Inflammatory macrophage treated with lipopolysaccharide for 1 hour (primary cell): ENCODE measurements at places on chromosomes 3 and 15.
A peak's percentile ranks its signal among the peaks of the same experiment; 100 is the strongest.

DNA sequence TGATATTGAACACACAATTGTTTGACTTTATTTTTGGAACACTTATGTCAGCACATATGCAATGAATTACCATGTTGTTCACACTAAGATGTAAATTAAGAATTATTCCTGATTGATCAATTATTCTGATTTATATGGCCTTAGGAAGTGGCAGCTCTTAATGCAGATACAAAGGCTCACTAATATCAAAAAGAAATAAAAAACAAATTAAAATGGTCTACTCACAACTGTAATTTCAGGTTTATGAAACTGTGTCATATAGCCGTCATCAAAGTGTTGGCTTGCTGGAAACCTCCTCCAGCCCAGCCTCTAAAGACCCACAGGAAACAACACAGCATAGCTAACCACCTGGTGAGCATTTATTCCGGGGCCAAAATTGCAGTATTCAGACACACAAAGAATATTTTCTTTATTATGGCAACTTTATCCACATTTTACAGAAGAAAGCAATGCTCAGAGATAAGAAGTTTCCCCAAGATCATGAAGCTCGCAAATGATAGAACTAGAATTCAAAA is 33.4 kb downstream of the PDZRN3 start:
- no peak for DNase-seq

DNA sequence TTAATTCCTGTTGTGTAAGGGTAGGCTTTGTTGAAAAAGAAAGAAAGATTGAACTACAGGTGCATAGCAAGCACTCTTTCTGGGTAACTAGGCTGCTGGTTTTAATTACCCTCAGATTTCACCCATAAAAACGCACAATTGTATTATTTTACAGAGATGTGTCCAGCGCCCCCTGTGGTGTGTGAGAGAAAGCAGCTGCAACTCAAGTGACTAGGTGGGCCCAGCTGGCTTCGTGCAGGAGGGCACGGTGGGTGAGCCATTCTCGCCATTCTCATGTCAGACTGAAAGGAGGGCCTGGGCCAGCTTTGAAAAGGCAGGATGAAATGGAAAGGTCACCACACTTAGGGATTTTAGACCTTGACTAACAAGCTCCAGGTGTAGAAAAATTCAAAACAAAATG is 122.6 kb downstream of the LRIG1 start:
- DNase-seq, result no peak

DNA sequence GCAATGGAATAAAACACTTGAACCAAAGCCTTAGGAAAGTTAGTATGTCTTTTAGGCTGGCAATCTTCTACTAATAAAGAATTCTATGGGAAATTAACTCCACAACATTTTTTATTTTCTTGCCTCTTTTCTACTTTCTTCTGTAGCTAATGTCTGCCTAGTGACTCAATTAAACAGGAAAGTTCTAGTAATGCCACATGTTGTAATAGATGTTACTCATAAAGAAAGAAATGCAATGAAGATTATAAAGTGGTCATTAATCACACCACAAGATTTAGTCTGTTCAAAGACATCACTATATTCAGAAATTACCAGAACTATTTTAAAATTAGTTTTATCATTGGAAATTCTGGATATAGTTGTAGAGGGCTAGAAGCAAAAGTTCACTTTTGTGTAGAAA is 329.7 kb downstream of the SI start:
- no peak for DNase-seq

DNA sequence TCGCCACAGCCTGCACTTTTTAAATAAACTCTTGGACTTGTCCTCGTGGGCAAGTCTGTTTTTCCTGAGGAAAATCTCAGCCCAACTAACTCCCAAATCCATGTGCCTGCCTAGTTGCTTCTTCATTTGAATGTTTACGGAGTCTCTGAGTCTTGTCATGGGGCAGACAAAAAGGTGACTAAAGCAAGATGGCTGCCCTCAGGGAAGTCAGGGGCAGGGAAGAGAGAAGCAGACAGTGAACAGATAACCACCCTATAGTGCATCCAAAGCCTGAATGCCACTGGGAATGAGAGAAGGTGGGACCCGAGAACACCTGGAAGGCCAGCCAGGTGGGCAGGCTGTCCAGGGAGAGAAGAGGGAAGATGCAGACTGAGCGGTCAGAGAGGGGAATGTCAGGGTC is 21.4 kb downstream of the CCDC12 start:
- DNase-seq, result no peak

GRCh38 chr3:149879872-149880271 is 66.9 kb downstream of the RNF13 start:
- peak; percentile 64 for DNase-seq

DNA sequence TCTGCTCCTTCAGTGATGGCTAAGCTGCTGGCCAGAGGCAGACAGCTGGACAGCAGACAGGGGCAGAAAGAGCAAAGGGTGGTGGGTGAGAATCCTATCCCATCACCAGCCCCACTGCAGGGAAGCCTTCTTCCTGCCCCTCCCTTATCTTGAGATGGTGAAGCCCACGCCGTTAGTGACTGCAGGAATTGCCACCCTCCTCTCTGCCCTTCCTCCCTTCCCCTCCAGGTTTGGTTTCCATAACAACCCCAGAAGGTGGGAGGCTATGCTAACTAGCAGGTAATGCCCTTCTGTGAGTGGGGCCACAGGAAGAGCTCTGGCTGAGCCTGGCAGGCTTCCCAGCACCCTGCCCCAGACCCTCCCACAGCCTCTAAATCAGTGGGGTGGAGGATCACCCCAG is 32.8 kb downstream of the SCN5A start:
- no peak for DNase-seq

DNA sequence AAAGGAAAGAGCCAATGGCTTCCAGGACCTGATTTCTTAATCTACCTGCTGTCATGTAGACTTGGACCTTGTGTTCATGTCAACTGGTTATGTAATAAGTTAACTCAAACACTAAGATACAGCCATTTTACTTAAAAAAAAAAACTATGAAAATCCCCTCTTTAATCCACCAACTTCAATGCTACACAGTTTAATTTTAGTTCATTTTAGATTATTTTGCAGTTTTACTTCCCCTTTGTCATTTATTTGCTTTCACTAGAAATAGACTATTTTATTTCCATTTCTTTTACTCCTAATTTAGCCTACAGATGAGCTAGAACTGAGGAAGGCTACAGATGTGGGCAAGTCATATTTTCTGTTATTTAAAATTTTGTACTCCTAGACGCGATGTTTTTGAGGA is 10.7 kb upstream of the DNAJC13 start:
- DNase-seq, result no peak

DNA sequence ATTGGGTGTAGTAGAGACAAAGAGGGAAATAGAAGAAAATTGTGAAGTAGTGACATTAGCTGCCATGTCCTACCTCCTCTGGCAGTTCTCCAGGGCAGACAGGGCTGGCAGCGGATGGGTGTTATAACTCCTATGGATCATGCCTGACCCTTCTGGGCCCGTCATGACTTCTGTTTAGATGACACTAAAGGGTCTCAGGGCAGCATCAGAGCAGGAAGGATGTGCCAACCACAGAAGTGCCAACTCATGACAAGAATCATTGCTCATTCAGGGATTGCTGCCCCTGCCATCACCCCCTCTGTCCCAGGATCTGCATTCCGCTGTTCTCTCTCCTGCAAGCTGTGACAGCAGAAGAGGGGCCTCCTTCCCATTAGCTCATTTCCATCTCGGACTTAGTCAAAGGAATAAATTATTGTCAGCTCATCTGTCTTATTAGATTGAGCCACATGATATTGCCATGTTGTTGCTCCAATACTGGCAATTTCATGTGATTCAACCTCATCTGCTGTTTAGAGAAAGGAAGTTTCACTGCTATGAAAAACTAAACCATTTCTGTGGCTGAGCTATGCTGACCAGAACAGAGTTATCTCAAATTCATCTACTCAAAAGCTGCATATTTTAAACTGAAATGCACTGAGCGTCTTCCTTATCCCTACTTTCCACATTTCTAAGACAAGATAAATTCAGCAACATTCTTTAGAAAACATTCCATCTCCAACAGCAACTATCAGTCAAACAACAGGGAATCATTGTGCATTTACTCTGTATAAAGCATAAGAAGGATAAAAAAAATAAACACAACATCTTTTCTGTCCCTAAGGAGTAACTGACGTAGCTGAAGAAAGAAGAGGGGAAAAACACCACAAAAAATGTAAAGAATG is 271.6 kb downstream of the FHIT start:
- DNase-seq, result no peak

DNA sequence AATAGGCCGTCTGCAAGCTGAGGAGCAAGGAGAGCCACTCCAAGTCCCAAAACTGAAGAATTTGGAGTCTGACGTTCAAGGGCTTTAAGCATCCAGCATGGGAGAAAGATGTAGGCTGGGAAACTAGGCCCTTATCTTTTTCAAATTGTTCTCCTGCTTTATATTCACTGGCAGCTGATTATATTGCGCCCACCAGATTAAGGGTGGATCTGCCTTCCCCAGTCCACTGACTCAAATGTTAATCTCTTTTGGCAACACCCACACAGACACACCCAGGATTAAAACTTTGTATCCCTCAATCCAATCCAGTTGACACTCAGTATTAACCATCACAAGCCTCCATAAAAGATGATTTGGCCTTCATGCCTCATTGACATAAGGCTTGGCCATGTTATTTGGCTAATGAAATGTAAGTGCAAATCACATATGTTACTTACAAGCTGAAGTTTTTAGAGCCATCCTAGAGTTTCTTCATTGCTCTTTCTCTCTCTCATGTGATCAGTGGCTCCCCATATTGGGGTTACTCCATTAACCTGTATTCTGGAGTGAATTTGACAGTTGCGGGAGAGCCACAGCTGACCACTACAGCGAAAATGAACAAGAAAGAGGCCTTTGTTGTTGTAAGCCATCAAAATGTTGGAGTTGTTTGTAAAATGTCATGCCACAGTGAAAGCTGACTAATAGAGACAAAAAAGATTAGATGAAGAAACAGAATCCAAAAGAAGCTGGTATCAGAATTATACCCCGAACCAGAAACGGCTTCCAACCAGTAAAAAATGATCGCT is 61.7 kb downstream of the GBE1 start:
- DNase-seq, result no peak

DNA sequence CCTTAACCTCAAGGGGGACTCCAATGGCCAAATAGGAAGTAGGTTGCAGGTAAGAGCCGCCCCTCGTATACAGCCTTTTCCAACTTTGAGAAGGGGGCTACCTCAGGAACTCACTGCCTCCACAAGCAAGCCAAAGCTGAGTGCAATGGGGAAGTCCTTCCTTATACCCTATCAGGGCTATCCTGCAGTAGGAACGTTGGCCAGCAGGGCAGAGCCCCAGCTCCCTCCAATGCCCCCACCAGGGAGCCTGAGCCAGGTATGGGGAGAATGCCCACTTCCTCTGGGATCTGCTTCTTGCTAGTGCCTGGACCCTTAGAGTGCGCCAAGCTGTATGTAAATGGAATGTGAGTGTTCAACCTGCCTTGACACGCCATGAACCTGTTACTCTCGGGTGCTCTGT is 16.3 kb downstream of the CACNA2D2 start:
- DNase-seq, result no peak

- DNase-seq, result no peak
Measured at GRCh38 chr3:194294199-194294894, 56.8 kb downstream of the CPN2 start.

DNA sequence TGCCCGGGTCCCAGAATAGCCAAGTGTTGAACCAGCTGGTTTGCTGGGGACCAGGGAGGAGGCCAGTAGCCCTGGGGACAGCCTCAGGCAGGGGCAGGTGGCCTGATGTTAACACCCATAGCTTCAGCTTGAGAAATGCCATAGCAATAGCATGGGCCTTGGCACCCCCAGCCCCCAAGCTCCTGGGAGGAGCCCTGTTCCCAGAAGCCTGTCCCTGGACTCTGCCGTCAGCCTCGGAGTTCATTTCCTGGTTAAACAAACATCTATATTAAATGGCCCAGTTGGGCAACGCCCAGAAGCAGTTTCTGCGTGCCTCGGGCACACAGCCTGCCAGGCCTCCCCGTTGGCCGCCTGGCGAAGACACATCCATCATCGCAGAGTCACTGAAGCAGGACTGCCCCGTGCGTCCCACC is 58.2 kb downstream of the FGD5 start:
- no peak for DNase-seq

GRCh38 chr3:78844307-78844706 is 923.5 kb downstream of the ROBO1 start:
- DNase-seq, result no peak

DNA sequence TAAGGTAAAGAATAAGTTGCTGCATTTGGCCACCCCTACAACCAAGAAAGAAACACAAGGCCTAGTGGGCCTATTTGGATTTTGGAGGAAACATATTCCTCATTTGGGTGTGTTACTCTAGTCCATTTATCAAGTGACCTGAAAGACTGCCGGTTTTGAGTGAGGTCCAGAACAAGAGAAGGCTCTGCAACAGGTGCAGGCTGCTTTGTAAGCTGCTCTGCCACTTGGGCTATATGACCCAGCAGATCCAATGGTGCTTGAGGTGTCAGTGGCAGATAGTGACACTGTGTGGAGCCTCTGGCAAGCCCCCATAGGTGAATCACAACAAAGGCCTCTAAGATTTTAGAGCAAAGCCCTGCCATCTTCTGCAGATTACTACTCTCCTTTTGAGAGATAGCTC is 491.3 kb downstream of the TAFA4 start:
- no peak for DNase-seq

GRCh38 chr3:187242900-187243299 is 45.6 kb downstream of the RTP1 start:
- DNase-seq, result no peak

- no peak for DNase-seq
Measured at GRCh38 chr15:78573416-78573815, 8.1 kb downstream of the CHRNA5 start.

DNA sequence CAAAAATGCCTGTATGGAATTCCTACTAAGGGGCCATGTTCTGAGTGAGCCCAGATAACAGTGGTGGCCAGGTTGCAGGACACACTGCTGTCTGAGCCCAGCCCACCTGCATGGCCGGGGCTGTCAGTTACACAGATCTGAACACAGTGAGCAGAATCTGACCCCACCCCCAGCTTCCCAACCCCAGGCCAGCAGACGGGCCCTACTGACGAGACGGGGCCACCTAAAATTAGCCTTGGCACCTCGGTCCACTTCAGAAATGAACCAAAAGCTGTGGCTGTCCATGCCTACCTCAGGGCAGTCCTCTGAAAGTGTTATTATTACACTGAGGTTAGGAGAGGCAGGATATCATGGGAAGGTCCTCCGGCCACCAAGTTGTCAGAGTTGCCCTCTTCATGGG is 51.8 kb downstream of the LMCD1 start:
- no peak for DNase-seq

GRCh38 chr3:197253238-197253947 is 45.0 kb downstream of the DLG1 start:
- no peak for DNase-seq

GRCh38 chr15:65484876-65485275 is 32.6 kb downstream of the DPP8 start:
- no peak for DNase-seq

GRCh38 chr3:73401616-73402279 is 223.0 kb downstream of the PDZRN3 start:
- no peak for DNase-seq

DNA sequence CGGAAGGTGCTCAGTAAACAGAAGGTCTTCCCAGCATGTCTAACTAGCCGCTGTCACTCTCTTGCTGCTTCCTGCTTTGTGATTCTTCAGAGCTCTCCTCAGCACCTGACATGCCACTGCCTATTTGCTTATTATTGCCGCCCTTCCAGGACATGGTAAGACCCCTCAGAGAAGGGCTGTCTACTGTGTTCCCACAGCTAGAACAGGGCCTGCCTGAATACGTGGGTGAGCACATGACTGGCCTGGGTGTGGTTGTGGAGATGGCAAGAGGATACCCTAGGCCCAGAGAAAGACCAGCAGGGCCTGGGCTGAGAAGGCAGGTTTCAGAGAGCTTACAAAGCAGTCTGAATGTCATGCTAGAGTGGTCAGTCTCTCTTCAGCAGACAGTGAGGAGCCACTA is 2.4 kb upstream of the EPHB1 start:
- DNase-seq, result no peak
